Naive thymus-derived CD8-positive, alpha-beta T cell (primary cell): ENCODE measurements at places on chromosomes 16 and 17. TPM values are rescaled to one million over a fixed set of nuclear protein-coding genes. Genes with fewer than 3 reads are reported as not detected.

The ZPBP2 gene
- 0.38 TPM for total RNA-seq

The SLC35G6 gene
- total RNA-seq, result not detected

The GPR139 gene
- total RNA-seq, result not detected

DNA sequence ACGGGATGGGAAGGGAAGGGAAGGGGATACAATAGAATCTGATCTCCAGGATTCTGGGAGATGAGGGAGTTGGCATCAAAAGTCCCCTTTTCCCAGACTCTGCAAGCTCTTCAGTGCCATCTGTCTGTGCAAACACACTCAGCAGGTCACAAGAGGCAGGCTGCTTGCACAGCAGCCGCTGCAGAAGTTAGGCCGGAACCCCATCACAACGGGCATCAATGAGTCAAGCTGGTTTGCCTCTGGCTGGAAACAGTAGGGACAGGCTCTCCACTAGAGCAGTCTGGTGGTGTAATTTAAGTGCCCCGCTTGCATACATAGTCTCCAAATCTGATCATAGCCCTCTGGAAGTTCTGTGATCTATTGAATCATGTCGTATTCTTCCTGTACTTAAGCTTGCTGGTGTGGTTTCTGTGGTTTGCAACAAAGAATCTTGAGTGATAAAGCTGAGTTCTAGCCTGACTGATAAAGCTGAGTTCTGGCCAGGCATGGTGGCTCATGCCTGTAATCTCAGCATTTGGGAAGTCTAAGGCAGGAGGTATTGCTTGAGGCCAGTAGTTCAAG is 33.7 kb upstream of the KDM8 start:
- H3K27ac ChIP-seq, result peak overlapping the region; percentile 98
- peak overlapping the region; percentile 74 for H3K4me3 ChIP-seq
- peaks cover 73% of the 10 kb centered on the region for H3K4me1 ChIP-seq
- H3K36me3 ChIP-seq, result peaks cover 5% of the 10 kb centered on the region
- peak; percentile 82 for DNase-seq
- H3K27me3 ChIP-seq, result no peaks in the 10 kb centered on the region

DNA sequence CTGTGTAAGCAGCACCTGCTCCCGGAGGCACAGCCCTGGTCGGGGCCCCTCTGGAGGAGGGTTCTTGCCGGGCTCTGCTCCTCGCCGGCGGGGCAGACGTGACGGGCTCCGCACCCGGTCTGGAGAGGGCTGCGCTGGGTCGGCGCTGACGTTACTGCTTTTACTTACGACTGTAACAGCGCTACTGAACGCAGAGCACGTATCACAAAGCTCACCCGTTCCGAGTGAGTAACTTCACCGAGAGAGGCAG is 1.3 kb upstream of the RAB40C start:
- peak; percentile 77 for DNase-seq
- H3K4me1 ChIP-seq, result peaks cover 40% of the 10 kb centered on the region
- peak overlapping the region; percentile 98 for H3K4me3 ChIP-seq
- no peaks in the 10 kb centered on the region for H3K27me3 ChIP-seq
- H3K36me3 ChIP-seq, result no peaks in the 10 kb centered on the region
